ENCODE measurements at places on chromosomes 16 and 17.

DNA sequence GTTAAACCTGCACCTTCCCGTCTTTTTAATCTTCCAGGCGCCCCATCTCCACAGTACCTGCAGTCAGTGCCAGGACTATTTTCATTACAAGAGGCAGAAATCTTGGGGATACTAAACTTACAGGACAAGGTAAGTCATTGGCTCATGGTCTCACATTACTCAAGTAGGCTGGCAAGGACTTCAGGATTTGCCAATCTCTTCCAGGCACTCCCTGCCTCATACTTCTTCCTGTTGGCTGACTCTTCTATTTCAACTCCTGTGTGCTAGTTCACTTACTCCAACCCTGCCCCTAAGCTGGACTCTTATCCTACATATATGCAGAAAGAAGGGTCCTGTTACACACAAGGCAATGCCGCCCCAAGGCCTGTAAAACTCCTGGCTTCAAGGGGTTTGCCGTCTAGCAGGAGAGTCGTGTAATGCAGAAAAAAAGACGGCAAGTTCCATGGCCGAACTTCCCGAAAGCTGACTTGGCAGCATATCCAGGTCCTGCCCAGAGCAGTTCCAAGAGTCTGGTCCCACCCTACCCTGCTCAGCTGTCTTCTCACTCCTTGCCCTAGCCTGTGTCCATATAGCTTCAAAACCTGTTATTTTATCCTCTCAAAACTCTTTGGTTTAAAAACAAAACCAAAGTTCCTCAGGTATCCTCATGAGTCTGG, 14.8 kb downstream of the ERN1 start:
- DNase-seq: no peak

- no peak for DNase-seq
These were observed 84.3 kb downstream of the ARHGAP23 start for GRCh38 chr17:38512473-38513058.

- DNase-seq: no peak
These were observed 13.2 kb downstream of the GRIN2A start for GRCh38 chr16:10169031-10169430.

DNA sequence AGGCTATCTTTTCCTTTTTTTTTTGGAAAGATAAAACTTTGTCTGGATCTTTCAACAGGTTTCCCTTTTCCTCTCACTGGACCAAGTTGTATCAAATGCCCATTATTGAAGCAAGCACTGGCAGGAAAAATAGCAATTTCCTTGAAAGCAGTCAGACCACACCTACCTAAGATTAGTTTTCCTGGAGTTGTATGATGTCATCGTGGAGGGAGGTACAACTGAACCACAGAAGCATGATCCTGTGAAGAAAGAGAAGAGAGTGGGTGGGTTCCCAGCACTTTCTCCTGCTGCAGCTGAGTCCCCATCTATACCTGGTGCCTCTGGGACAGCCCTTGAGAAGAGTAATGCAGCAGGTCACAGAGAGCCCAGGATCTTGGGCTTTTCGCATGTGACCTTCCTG, 63.6 kb upstream of the ERCC4 start:
- DNase-seq: no peak

DNA sequence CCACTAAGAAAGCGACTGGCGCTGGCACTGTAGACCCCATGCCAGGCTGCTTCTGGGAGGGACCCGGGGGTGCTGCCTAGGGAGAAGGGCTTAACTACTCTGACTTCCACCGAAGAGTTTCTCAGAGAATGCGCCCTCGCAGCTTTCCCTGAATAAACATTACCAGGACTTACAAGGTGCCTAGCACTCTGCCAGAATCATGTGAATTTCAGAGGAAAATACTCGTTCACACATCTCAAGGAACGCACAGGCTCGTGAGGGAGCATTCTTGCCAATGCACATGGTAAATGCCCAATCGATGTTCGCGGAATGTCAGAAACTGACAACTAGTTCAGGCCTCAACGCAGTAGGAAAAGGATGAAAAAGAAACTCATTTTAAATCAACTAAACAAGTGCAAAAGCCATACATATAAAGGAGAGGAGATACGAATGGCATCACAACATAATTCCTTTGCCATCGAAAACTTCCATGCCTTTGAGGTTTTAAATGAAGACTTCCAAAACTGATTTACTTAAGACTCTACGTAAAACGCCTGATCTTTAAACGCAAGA, 999 bp downstream of the CMC2 start:
- no peak for DNase-seq

GRCh38 chr16:27781195-27781524, 231.2 kb downstream of the KATNIP start:
- no peak for DNase-seq

GRCh38 chr17:47952171-47953021, 5.3 kb downstream of the PRR15L start:
- no peak for DNase-seq

- no peak for DNase-seq
These were observed 311.0 kb upstream of the TNRC6C start for GRCh38 chr17:77647531-77647930.

Data from activated naive CD4-positive, alpha-beta T cell (primary cell).